ENCODE measurements at places on chromosomes 4 and X. TPM values are rescaled to one million over a fixed set of nuclear protein-coding genes. Genes with fewer than 3 reads are reported as not detected.

LRIT3 gene
- total RNA-seq, result 0.17 TPM

PNPLA4 gene
- total RNA-seq, result 11.3 TPM

DRD5 gene
- total RNA-seq, result not detected

GRCh38 chrX:103540145-103540544 lies 20.9 kb upstream of the RAB40A start:
- peak; percentile 1 for DNase-seq

GRCh38 chr4:127985989-127986388 lies 20.8 kb downstream of the ABHD18 start:
- no peak for DNase-seq

- peak; percentile 62 for DNase-seq
These were observed 8.1 kb upstream of the GPR119 start for GRCh38 chrX:130393451-130394074.

DNA sequence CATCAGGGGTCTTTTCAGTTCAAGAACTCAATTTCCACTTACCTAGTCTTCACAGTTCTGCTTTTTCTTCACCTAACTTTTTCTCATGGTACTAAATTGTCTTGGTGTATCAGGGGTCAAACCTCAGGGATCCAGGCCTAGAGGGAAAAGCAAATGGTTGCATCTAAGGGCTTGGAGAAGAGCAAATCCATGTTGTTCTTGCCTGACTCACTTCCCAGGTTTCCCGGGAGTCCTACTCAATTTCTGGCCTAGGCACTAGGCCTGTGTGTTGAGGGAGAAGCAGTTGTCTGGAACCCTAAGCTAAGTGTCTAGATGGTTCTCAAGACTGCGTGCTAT lies 191.9 kb upstream of the STK26 start:
- DNase-seq, result no peak

Data from dermis blood vessel endothelial cell (primary cell).